Stimulated activated CD8-positive, alpha-beta memory T cell treated with anti-CD3 and anti-CD28 coated beads, Interleukin-15, amount 100 ng/mL, for 48 hours (primary cell): ENCODE measurements at places on chromosomes 7 and 10.

- no peak for DNase-seq
These were observed 124.8 kb downstream of the PPP1R17 start for GRCh38 chr7:31811650-31812461.

- no peak for DNase-seq
These were observed 49.9 kb downstream of the UBE2H start for GRCh38 chr7:129902788-129903422.

- peak; percentile 46 for DNase-seq
These were observed 10.7 kb downstream of the APBB1IP start for GRCh38 chr10:26448706-26449435.

GRCh38 chr7:115066050-115066449, 144.2 kb downstream of the MDFIC start:
- no peak for DNase-seq

GRCh38 chr7:116307253-116307652, 96.9 kb downstream of the TES start:
- no peak for DNase-seq
